ENCODE measurements at places on chromosomes 13 and 19.
A peak's percentile ranks its signal among the peaks of the same experiment; 100 is the strongest.

GRCh38 chr19:15551293-15552004, 43.1 kb downstream of the CYP4F22 start:
- DNase-seq: peak; percentile 55

GRCh38 chr13:51311957-51312520, 27.5 kb upstream of the SERPINE3 start:
- DNase-seq: no peak

DNA sequence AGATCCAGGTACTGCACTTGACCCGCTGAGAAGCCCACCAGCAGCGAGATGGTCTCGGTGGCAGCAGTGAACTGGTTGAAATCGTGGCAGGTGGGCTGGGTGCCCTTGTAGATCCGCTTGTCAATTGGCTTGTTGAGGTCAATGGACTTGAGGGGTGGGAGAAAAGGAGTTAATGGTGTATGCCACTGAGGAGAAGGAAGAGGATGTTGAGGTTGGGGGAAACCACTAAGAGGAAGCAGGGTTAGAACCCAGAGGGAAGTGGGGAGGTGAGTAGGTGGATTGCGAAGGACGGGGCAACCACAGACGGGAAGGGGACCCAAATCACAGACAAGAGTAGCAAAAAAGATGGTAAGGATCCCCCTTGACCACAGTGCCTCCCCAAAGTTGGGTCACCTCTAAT, 1.7 kb downstream of the DMWD start:
- DNase-seq: no peak

DNA sequence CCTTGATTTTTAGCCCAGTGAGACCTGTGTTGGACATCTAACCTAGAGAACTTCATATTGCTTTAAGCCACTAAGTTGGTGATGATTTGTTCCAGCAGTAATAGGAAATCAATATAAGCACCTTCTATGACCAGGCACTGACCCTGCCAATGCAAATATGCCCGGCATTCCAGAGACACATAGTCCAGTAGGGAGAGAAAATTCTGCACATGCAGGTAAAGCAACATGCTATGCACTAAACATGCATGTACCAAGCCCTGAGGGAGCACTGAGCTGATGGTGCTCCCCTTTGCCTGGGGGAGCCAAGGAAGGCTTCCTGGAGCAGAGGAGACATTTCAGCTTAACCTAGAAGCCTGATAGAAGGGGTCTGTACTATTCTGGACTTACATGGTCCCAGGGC, 40.4 kb upstream of the C13orf42 start:
- DNase-seq: no peak

GRCh38 chr13:105545811-105546210, 989.7 kb downstream of the EFNB2 start:
- no peak for DNase-seq

GRCh38 chr13:20412691-20413355, 112.8 kb downstream of the CRYL1 start:
- peak; percentile 7 for DNase-seq

DNA sequence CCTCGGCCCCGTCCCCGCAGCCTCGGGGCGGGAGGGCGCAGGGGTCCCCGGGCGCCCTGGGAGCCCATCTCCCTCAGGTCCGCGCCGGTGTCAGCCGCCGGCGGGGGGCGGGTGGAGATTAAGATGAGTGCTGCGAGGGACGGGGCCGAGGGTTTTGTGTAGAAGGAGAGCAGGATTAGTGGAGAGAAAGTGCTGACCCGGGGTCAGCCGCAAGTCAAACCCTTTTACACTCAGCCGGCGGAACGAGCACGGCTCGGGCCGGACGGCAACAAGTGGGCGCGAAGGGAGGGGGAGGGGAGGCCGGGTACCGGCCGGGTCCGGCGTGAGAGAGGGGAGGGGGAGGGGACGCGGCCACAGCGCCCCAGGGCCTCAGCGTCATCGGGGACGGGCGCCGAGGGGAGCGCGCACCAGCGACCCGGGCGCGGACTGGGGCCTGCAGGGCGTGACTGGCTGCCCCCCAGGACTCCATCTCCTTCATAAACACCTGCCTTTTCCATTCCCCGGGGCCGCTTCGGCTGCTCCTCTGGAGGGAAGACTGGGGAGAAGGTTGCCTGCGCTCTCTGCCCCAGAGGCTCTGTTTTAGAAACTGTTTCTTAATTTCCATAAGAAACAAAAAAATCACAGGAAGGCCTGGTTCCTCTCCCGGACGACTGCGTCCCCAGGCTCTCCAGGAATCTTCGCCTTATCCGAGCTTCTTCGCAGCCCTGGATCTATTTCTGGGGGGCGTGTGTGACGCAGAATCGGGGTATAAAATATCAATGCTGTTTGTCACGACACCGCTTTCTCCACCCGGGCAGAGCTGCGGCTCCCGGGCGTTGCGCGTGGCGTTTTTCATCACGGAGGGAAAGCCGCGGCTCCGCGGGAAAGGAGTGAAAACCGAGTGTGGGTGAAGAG, 6.5 kb downstream of the SOX1 start:
- no peak for DNase-seq

DNA sequence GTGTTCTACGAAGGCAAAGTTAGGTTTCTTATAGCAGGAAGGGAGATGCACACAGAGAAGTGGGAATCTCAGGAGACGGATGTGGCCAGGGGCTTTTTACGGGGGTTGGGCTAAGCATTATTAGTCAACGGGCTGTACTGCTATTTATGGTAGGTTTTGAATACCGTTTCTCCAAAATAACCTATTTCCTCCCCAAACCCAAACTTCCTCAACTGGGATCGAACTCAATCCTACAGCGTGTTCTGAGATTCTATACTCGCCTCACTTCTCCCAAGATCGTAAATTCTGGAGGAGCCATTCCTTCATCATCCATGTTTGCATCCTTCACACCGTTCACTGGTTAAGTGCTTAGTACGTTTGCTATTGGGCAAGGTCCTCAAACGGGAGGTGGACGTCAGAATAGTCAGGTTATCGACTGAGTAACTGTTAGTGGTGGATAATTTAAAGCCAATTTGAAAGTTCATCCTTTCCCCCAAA, 1.2 kb upstream of the TRIM13 start:
- DNase-seq: no peak

DNA sequence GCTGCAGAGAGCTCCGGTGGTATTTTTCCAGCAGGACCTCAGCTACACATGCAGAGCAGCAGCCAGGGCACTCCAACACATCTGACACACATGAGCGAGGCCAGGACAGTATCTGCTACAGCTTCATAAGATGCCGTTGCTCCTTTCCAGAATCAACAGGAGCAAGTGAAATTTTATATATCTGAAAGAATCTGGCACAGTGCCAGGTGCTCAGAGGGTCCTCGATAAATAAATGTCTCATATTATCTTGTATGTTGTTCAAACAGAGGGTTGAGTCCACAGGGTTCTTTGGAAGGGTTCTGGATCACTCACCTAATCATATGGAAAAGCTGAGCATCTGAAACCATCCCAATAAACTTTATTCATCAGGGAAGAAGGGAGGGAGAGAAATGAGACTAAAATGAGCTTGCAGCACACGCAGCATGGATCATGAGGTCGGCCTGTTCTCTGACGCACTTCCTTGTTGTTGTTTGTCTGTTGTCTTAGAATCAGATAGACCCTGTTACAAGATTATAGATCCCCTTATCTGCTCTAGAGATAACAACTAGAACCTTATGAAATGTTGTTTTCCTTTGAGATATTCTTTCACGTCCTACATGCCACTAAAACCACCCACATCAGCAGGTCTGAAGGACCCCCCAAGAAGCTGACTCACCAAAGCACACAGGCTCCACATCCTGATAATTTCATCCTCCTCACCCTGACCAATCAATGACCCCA, 3.2 kb upstream of the METTL21C start:
- DNase-seq: no peak

DNA sequence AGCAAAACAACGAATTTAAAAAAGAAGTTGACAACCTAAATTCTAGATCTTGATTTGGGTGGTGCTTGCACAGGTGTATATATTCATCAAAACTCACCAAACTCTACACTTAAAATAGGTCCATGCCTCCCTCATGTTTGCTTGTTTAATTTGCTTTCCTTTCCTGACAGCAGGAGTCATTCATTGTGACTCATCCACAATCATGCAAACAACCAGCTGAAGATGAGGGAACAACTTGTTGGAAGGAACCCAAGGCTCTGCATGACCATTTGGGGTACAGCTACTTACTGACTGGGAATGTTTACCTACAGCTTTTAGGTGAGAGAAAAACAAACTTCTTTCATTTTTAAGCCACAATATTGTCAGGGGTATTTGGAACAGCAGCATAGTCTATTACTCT, 96.6 kb downstream of the RXFP2 start:
- no peak for DNase-seq

- DNase-seq: no peak
Observed at GRCh38 chr13:83879431-83880171, 2.7 kb downstream of the SLITRK1 start.

GRCh38 chr19:58304255-58304654, 922 bp upstream of the ERVK3-1 start:
- no peak for DNase-seq

- no peak for DNase-seq
Observed at GRCh38 chr19:58429745-58430144, 10.2 kb downstream of the ZNF132 start.

DNA sequence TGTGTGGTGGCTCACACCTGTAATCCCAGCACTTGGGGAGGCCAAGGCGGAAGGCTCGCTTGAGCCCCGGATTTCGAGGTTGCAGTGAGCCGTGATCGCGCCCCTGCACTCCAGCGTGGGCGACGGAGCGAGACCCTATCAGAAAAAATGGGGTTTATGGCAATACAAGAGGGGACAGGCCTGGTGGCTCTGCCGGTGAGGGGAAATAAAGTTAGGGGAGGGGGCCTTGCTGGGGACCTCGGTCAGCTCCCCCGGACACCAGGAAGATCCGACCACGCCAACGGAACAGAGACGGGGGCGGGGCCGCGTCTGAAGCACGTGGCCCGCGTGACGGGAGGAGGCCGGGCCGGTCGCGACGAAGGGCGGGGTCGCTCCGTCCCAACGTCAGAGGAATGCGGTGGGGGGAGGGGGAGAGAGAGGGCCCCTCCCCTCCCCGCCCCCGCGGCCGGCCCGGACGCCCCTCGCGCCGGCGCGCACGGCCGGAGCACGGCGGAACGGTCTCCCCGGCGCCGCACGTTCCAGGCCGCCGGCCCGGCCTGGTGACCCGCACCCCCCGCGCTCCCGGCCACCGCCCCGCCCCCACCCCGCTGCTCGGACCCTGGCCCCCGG, 1.9 kb upstream of the HNRNPL start:
- peak; percentile 89 for DNase-seq

DNA sequence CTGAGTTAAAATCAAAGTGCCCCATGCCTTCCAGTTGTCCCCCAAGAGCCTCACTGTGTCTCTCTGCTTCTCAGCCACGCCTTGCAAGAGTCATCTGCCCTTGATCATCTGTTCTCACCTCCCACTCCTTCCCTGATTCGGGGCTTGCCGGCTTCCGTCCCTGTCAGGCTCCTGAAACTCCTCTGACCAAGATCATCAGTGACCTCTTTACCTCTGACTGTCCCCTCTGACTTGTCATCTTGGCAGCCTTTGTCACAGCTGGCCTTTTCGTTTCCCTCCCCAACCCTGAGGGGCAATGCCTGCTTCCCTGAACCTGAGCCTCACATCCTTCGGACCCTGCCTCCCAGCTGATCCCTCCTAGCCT, 66.3 kb downstream of the MAP4K1 start:
- no peak for DNase-seq

- DNase-seq: no peak
Observed at GRCh38 chr13:97743938-97744337, 209.5 kb upstream of the IPO5 start.

DNA sequence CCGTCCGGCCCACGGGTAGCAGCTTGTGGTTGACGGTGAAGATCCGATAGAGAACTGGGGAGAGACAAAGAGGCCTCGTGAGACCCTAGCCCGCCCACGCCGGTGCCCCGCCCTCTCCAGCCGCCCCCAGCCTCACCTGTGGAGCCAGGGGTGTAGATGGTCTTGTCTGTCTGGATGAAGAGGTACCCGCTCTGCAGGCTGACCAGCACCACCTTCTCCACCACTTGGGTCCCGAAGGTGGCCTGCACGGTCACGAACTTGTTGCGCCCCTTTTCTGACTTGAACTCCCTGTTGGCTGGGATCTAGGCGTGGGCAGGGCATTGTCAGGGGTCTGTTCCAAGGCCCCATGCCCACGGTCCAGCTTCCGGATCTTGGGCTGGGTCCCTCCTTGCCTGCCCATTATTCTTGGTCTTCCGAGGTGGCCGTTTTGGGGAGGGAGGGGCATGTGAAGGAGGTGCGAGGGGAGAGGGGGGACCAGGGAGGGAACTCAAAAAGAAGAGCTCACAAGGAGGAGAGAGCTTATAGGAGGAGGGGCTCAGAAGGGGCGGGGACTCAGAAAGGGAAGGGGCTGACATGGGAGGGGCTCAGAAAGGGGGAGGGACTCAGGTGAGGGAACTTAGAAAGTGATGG, 2.2 kb downstream of the C3 start:
- no peak for DNase-seq

GRCh38 chr19:16342002-16342715, 17.5 kb downstream of the KLF2 start:
- peak; percentile 40 for DNase-seq

DNA sequence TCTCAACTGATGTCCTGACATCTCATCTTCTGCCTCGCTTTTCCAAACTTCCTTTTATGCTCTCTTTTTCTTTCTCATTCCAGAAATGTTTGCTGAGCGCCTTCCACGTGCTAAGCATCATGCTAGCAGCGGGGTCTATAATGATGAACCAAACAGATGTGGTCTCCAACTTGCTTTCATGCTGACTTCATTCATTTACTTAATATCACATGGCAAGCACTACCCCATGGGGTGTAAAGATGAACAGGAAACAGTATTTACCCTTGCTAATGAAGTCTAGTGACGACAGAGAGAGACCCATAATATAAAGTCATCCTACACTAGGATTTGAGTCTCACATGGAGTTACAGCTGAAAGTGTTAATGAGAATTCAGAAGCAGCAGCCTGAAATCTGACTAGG, 21.6 kb upstream of the URAD start:
- no peak for DNase-seq

- no peak for DNase-seq
Observed at GRCh38 chr19:10045371-10045770, 32.1 kb downstream of the RDH8 start.

- DNase-seq: no peak
Observed at GRCh38 chr13:104111031-104111430, 1044.8 kb upstream of the SLC10A2 start.

- DNase-seq: no peak
Observed at GRCh38 chr13:29497137-29497654, 98.3 kb downstream of the SLC7A1 start.

DNA sequence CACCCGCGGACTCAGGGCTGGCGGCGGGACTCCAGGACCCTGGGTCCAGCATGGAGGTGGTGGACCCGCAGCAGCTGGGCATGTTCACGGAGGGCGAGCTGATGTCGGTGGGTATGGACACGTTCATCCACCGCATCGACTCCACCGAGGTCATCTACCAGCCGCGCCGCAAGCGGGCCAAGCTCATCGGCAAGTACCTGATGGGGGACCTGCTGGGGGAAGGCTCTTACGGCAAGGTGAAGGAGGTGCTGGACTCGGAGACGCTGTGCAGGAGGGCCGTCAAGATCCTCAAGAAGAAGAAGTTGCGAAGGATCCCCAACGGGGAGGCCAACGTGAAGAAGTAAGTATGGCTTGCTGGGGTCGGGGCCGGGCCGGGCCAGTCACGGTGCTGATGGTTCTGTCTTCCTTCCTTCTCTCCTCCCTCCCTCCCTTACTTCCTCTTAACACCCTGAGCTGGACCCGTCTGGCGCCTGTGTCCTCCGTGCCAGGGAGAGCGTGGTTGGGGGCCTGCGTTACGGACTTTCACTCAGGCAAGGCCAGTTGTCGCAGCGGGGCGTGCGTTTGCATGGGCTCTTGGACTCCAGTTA, 1.4 kb downstream of the STK11 start:
- DNase-seq: no peak

GRCh38 chr19:8500158-8500557, 2.3 kb downstream of the PRAM1 start:
- no peak for DNase-seq

Measured in stimulated activated CD4-positive, alpha-beta T cell treated with anti-CD3 and anti-CD28 coated beads, Interleukin-2, amount 100 ng/mL, for 4 hours (primary cell).